ENCODE measurements at places on chromosomes 3 and 15. TPM values are rescaled to one million over a fixed set of nuclear protein-coding genes. Genes with fewer than 3 reads are reported as not detected.

DNA sequence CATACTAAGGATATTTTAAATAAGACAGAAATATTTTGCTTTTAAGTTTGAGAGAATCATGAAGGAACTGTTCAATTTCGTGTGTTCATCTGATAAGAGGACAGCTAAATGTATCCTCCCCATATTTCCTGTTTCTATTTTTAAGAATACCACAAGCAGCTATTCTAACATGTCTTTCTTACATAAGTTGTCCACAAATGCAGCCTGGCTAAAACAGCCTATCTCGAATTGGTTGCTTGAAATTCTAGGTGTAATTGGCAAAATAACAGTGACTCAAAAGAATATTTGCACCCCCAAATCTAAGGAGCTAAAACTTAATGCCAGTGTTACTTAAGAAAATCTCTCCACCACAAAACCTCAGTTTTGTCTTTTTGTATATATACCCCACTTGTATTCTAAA is 35.0 kb downstream of the BTLA start:
- no peak for DNase-seq

GRCh38 chr15:86493884-86494283 is 414.2 kb downstream of the AGBL1 start:
- DNase-seq, result no peak

- DNase-seq, result no peak
Measured at GRCh38 chr15:74408815-74409214, 24.9 kb downstream of the SEMA7A start.

DNA sequence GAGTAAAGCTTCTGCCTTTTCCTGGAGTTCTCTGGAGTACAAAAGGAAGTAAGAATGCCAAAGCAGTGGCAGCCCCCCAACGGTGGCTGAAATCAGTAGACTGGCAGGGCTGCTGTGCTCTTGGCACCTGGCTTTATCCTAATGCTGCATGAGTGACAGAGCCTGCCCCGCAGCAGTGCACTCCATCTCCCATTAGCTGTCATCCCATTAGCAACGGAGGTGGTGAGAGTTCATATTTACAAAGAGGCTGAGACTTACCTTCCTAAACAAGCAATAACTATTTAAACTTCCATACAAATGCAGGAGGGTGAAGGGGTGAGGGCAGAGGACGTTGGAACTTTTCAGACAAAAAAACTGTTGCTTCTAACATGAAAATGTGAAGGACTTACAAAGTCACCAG is 51.9 kb downstream of the SERPINI1 start:
- DNase-seq, result no peak

TIPIN gene
- total RNA-seq, result 31.3 TPM

RETNLB gene
- total RNA-seq, result not detected

PLSCR2 gene
- total RNA-seq, result not detected
